ENCODE measurements at places on chromosomes 4 and X.
A peak's percentile ranks its signal among the peaks of the same experiment; 100 is the strongest.

DNA sequence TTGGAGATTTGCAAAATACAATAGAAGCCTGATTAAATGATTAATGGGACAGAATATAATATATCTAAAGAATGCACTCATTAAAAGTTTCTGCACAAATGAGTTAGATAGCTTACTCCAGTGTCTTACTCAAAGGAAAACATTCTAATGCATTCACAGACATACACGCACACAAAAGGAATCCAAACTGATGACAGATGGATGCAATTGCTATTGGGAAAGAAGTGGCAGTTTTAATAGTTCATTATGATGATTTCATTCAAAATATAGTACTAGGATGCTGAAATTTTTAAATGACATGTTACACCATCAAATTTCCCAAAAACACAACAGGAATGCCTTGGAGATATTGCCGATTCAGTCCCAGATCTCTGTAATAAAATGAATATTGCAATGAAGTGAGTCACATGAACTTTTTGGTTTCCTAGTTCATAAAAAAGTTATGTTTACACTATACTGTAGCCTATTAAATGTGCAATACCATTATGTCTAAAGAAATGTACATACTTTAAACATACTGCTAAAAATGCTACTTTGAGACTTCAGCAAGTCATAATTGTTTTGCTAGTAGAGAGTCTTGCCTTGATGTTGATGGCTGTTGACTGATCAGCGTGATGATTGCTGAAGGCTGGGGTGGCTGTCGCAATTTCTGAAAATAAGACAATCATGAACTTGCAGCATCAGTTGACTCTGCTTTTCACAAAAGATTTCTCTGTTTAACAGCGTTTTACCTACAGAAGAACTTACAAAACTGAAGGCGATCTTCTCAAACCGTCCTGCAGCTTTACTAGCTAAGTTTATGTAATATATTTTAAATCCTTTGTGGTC lies 45.6 kb downstream of the BBS12 start:
- no peak for DNase-seq

- DNase-seq = no peak
Observed at GRCh38 chrX:153336121-153336894, 2.4 kb downstream of the ZNF275 start.

DNA sequence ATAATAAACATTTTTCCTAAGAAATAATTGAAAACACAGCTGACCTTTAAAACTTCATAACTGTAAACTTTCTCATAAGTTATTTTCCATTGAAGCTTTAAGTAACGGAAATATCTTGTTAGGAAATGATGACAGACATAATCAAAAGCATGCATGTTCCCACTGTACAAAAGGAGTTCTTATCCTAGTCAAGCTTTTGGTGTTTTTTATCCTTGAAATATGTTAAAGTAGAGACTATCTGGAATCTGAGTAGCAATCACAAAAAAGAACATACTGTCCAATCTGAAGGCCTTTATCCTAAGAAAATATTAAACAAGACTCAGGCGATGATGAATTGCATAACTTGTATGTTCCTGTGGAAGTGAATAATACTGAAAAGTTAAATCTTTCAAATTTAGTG lies 14.4 kb downstream of the GEMIN8 start:
- no peak for DNase-seq

- DNase-seq = peak; percentile 9
Observed at GRCh38 chr4:122827258-122827878, 737 bp downstream of the FGF2 start.

- DNase-seq = no peak
Observed at GRCh38 chr4:95049551-95050233, 291.9 kb downstream of the BMPR1B start.

DNA sequence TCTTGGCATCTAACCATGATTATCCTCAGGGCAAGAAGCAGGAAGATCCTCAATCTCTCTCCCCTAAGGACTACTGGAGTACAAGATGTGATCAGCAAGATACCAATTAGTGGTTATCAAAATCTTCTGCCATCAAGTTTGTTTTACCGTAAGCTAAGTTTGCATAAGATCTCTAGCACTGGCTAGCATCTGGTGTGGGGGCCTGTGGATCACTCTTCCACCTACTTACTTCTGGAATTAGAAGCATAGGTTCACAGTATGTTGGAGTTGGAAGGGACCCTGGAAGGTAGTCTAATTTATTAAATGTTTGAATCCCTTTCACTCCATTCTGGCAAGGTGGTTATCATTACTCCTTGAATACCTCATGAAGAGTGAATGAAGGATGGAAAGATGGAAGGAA lies 93.3 kb upstream of the BANK1 start:
- DNase-seq = no peak

DNA sequence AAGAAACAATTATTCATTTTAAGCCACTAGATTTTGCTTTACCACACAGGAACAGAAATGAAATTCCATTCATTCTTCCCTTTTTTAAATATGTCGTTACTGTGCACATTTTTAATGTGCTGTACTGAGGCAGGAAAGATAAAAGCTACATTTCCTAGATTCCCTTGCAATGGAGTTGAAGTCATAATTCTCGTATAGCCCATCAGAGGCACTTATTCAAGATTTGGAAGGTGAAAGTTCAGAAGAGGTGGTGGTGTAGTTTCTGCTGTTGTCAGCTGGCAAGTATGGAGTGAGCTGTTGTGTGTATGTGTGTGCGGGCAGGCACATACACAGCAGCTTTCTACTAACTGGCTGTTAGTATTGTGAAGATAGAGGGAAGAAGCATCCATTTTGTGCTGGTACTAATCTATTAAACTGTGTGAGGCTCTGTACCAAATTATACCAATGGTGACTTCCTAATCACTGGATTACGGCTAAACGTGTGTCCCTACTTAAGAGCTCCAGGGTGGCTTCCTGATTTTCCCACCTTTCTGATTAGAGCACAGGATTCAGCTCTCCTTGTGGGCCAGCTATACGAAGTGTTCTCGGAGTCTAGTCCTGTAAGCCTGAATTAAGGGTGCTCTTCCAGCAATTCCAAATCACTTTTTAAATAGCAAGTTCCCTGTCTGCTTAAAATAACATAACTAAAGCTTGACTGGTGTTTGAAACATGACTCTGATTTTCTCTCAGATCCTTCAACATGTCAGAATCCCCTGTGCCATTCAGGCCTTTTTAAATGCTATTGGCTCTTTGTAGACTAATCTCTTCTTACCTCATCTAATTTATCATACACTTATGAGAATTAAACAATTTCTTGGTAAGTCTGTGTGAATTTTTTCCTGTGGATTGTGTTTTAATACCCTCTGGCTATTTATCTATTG lies 43.8 kb downstream of the PDS5A start:
- DNase-seq = no peak

DNA sequence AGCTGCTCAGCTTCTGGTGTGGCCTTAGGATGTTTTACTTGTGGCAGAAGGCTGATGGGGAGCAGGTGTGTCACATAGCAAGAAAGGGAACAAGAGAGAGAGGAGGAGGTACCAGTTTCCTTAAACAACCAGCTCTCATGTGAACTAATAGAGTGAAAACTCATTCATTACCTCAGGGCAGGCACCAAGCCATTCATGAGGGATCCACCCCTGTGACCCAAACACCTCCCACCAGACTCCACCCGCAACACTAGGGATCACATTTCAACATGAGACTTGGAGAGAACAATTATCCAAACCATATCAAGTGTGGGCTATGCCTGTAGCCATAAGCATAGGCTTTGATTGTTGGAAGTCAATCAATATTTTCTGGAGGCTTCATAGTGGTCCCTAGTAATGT lies 56.0 kb downstream of the GSX2 start:
- no peak for DNase-seq
